ENCODE measurements at places on chromosomes 1 and 21. TPM values are rescaled to one million over a fixed set of nuclear protein-coding genes. Genes with fewer than 3 reads are reported as not detected.

Gene MRTO4
- 12.1 TPM for total RNA-seq

Gene OR10Z1
- not detected for total RNA-seq

- DNase-seq: peak; percentile 86
Observed at GRCh38 chr1:150548632-150549495, at the start of gene ADAMTSL4. TSS of gene ADAMTSL4 (plus strand) at chr1:150549408. CDS start at chr1:150552289, 2,881 bp downstream.

DNA sequence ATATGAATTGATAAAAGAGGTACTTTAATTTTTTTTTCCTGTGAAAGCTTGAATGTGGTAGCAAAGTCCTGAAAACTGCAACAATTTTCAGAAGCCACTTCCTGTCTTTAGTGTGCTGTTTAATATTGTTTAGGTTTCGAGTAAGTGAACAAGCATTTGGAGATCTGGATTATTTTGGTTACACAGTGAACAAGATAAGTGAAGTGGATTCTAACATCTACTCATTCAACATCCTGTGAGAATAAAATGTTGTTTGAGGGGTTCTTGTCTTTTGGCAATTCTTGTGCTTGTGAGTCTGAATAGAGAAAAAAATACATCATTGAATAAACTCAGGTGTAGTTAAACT, 35.2 kb upstream of the PLA2G4A start:
- DNase-seq: no peak

- no peak for DNase-seq
Observed at GRCh38 chr1:1833456-1833855, 55.2 kb upstream of the NADK start.

GRCh38 chr1:221712776-221713431, 29.0 kb downstream of the DUSP10 start:
- no peak for DNase-seq

DNA sequence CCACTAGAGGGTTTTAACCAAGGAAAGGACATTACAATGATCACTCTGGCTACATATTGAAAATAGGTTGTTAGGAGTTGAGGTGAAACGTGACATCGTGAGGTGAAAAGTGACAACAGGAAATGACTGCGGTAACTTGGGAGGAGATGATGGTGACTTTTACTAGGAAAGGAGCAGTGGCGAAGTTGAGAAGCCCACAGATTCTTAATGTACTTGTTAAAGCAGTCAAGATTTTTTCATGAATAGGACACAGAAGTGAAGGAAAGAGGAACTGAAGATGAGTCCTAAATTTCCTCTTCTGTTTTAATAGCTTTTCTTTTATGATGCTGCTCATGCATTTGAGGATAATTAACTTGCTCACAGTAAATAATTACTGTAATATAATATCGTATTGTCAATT, 59.5 kb downstream of the OMA1 start:
- DNase-seq: no peak

DNA sequence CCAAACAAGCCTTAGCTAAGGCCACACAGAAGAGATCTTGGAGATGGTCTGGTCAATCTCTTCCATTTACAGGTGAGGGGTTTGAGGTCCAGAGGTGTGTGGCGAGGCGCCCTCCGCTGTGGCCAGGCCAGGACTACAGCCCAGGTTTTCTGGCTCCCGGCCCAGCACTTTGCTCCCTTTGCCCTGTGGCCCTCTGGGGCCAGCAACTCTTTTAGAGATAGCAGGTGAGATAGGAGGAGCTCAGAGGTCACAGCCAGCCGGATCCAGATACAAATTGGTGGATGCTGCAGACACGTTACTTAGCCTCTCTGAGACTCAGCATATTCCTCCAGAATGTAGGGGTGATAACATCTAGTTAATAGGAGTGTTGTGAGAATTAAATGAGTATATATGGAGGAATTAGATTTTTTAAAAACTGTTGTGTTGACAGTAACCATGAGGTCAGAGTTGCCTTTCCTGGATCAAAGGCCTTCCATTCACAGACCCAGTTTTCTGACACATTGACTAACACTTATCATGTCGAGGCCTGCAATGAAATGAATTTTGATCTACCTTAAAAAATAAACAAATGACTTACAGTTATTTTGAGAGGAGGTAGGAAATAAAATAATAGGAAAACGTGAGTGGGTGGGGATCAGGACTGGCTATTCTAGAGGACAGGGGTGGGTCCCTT, 16.6 kb downstream of the TEX35 start:
- no peak for DNase-seq

DNA sequence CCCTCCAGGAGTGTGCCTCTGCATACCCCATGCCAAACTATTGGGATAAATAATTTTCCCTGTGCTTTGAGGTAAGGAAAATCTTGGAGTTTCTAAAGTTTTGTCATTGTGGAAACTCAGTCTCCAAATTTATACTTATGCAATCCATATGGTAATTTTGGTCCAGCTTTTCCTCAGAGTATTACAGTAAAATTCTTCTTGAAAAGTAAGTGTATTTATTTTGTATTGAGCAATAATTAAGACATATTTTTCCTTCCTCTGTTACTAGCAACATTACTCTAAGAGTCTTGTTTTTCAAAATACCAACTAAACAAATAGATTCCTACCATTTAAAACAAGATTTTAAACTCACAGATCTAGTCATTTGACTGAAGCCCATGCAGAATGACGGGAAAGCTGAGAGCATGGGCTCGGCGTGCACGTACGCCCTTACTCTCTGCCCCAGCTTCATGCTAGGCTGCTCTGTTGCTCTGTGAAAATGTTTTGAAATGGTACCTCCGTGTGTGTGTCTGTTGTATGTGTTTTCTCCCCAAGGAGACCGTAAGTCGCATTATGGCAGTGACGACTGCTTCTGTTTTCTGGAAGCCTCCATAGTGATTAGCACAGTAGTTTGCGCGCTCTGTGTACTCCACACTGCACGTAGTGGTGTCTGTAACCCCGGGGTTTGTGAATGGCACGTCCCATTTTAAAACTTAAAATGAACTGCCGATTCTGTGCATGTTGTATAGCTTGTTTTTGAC, 165.3 kb downstream of the SDCCAG8 start:
- DNase-seq: no peak

All from Right ventricle myocardium inferior (tissue), 1 donor.